ENCODE measurements at places on chromosomes 4 and X. TPM values are rescaled to one million over a fixed set of nuclear protein-coding genes. Genes with fewer than 3 reads are reported as not detected.

DNA sequence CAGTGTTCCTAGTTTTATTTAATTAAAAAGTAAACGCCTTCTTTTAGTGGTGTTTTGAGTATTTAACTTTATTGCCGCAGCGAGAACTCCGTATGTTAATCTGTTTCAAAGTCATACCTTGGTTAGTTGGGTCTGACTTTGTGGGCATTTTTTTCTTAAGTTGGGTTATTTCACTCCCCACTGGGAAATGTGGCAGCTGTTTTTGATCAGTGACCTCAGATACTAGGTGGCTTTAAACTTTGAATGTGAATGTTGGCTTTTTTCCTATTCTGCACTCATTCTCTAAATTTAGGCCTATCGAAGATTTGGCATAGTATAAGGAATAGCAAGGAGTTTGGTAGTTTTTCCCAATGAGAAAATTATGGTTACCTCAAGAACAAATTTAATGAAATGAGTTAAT lies 85.9 kb downstream of the FIP1L1 start:
- no peak for DNase-seq
- H3K36me3 ChIP-seq: peaks cover 26% of the 10 kb centered on the region
- no peak overlapping the region for H3K4me3 ChIP-seq
- no peaks in the 10 kb centered on the region for H3K27me3 ChIP-seq

Gene KLB
- total RNA-seq: not detected

DNA sequence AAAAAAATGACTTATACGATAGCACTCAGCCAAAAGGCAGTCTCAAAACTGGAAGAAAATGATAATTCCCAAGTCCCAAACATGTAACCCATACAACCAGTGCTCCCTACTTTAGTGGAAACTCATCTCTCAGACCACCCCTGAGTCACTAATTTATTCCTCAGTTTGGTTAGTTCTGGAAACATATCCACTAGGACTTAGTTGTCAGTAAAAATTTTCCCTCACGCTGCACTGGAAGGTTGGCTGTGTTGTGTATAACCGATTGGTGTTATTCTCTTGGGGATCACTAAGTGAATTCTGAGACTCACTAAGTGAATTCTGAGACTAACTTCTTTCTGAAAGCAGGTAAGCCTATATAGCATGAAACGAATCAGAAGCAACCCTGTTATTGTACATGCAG lies 48.5 kb upstream of the GAB1 start:
- DNase-seq: no peak
- no peaks in the 10 kb centered on the region for H3K36me3 ChIP-seq
- H3K4me1 ChIP-seq: no peaks in the 10 kb centered on the region
- H3K27ac ChIP-seq: no peak overlapping the region
- no peaks in the 10 kb centered on the region for H3K27me3 ChIP-seq

- H3K4me1 ChIP-seq: peaks cover 12% of the 10 kb centered on the region
- no peak overlapping the region for H3K4me3 ChIP-seq
- DNase-seq: no peak
- H3K27ac ChIP-seq: no peak overlapping the region
- no peaks in the 10 kb centered on the region for H3K36me3 ChIP-seq
Observed at GRCh38 chr4:121212806-121213205, 48.7 kb upstream of the TNIP3 start.

DNA sequence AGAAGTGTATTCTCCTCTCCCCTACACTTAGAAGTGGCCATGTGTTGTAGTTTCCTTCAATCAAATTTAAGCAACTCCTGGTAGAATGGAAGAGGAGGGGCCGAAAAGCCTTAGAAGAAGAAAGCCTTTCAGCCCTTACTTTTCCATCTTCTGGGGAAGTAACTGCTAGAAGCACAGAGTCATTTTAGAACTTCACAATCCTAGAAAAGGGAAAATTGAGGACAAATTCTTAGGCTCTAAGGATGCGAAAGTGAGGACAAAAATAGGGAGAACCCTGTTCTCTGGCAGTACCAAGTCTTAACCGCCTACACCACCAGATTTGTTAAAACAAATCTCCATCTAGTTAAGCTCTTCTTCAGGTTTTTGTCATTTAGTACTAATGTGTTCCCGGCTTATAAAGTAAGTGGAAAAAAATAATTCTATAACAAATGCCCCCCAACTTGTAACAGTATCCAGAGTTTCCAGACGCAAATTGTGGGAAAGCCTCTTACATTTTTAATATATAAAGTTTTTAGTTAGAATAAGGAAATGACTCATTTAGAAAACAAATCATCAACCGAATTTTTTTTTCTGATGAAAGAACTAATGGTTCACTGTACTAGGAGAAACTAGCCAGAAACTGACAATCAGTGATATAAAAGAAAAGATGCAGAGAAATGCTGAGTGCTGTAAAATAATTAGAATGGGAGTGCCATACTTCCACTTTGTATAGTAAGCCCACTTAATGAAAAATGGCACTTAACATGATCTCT lies 76.0 kb downstream of the ARAP2 start:
- no peaks in the 10 kb centered on the region for H3K4me1 ChIP-seq
- no peak for DNase-seq
- peaks cover 9% of the 10 kb centered on the region for H3K36me3 ChIP-seq
- no peak overlapping the region for H3K4me3 ChIP-seq
- H3K27me3 ChIP-seq: no peaks in the 10 kb centered on the region

DNA sequence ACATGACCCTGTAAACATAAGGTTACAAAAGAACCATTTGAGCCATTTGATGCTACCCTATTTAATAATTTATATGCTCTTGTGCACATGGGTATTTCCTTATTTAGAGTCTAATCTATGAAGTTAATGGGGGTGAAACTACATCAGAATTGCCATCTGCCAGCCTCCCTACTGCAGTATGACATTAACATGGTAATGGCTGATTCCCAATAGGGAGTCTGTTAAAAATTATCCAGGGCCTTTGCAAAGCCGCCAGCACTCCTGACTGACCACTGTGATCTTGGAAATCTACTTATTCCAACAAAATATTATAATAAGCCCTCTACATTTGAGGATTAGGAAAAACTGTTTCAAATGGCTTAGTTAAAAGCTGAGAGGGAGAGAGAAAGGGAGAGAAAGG lies 153.7 kb downstream of the CLCN4 start:
- no peak overlapping the region for H3K27ac ChIP-seq
- H3K4me3 ChIP-seq: no peak overlapping the region
- no peaks in the 10 kb centered on the region for H3K4me1 ChIP-seq
- no peak for DNase-seq
- no peaks in the 10 kb centered on the region for H3K36me3 ChIP-seq

DNA sequence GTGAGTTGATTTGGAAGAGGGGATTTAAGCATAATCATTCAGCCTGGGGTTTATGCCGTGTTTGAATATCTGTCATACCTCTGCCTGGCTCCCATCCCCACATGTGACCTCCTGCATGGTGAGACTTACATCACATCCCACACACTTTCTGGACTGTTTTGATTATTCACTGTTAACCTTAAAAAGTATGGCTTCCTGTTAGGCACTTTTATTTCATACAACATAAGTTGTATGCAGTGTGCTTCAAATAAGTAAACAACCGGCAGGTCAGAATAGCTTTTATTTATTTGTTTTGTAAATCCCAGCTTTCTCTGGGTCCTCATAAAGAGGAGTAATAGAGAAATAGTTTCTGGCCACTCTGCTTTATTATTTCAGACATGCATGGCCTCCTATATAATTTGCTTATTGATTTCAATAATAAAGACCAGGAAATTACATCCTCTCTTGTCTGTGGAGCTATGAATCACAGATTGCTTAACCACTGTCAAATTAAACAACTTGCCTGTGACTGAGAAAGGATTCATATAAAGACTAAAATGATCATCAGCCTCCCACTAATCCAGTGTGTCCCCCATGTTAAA lies 376.8 kb upstream of the ZFP42 start:
- H3K27me3 ChIP-seq: no peaks in the 10 kb centered on the region
- no peak for DNase-seq
- no peak overlapping the region for H3K27ac ChIP-seq

GRCh38 chr4:167102475-167102874 lies 131.8 kb downstream of the SPOCK3 start:
- DNase-seq: no peak
- no peak overlapping the region for H3K27ac ChIP-seq

DNA sequence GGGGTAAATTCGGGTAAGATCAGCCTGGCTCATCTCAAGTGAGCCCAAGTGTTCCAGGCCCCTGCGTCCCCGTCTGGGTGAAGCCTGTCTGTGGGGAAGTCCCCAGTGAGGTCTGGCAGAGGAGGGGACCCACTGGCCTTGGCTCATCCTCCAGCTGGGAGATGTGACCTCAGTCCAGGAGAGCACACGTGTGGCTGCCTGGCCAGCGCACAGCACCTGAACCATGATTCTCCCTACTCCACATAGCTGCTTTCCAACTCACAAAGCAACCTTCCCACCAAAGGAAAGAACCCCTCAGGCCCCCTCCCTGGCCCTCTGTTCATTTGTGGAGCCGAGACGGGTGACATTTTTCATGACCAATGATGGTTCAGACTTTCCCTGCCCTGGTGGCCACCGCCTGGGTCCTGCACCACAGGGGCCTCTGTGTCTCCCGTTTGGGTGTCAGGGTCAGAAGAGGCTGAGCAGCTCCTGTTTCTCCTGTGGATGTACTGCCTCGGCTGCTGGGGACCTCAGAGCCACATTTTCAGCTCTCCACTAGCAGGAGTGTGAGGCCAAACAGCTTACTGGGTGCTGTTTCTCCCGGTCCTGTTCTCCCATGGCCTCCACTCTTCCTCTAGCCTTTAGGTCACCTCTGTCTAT lies 111.4 kb downstream of the CPZ start:
- no peak overlapping the region for H3K4me3 ChIP-seq
- no peak for DNase-seq
- H3K27me3 ChIP-seq: no peaks in the 10 kb centered on the region
- H3K4me1 ChIP-seq: no peaks in the 10 kb centered on the region
- no peaks in the 10 kb centered on the region for H3K36me3 ChIP-seq

- DNase-seq: no peak
- no peaks in the 10 kb centered on the region for H3K27me3 ChIP-seq
- H3K4me1 ChIP-seq: no peaks in the 10 kb centered on the region
- no peak overlapping the region for H3K4me3 ChIP-seq
- H3K27ac ChIP-seq: no peak overlapping the region
- H3K36me3 ChIP-seq: no peaks in the 10 kb centered on the region
Observed at GRCh38 chrX:98501426-98501825, 1617.7 kb downstream of the RPA4 start.

GRCh38 chr4:110924761-110925160 lies 301.9 kb upstream of the PITX2 start:
- H3K27ac ChIP-seq: no peak overlapping the region
- H3K27me3 ChIP-seq: no peaks in the 10 kb centered on the region
- H3K36me3 ChIP-seq: no peaks in the 10 kb centered on the region
- H3K4me1 ChIP-seq: no peaks in the 10 kb centered on the region
- H3K4me3 ChIP-seq: no peak overlapping the region
- DNase-seq: no peak

Gene ASB11
- total RNA-seq: not detected

- H3K4me3 ChIP-seq: no peak overlapping the region
- DNase-seq: no peak
- H3K36me3 ChIP-seq: no peaks in the 10 kb centered on the region
- H3K27me3 ChIP-seq: no peaks in the 10 kb centered on the region
- no peak overlapping the region for H3K27ac ChIP-seq
Observed at GRCh38 chrX:152925835-152926234, 28.0 kb downstream of the ZNF185 start.

DNA sequence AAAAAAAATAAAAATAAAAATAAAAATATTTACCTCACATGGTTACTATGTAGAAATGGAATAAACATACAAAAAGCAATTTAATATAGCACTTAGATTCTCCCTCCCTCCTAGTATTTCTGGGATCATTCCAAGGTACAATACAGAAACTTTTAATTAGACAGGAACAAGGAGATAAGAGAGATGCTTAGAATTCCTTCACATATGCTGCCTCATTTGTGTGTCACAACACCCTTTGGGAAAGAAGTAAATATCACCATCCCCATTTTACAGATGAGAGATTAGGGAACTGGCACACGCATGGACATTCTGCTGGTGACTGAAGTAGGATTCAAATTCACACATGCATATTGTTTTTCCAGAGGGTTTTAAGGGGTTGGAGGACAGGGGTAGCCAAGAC lies 164.2 kb downstream of the APBB2 start:
- H3K4me1 ChIP-seq: no peaks in the 10 kb centered on the region
- no peaks in the 10 kb centered on the region for H3K27me3 ChIP-seq
- H3K4me3 ChIP-seq: no peak overlapping the region

DNA sequence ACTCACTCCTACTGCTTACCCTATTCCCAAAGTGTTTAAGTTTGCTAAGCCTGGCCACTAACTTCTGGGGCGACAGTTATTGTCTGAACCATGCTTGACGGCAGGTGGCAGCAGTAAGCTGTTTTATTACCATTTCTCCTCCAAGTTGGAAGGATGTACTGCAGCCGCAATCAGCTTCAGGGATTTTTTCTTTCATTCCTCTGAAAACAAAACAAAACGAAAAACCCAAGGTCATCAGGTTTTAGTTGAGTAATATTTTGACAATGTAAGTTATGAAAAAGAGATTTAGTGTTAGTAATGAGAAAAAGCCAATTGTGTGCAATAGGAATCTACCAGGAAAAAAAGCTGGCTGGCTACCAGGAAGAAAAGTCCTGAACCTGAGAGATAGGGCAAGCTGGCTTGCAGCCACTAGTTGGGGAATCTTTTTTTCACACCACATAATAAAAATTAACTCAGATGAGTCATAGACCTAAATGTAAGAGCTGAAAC lies 13.2 kb upstream of the RAB9B start:
- peak; percentile 14 for DNase-seq
- H3K36me3 ChIP-seq: no peaks in the 10 kb centered on the region
- H3K4me1 ChIP-seq: no peaks in the 10 kb centered on the region
- H3K27me3 ChIP-seq: no peaks in the 10 kb centered on the region
- no peak overlapping the region for H3K27ac ChIP-seq

Gene KCTD8
- total RNA-seq: not detected

Gene FRMPD3
- 0.24 TPM for total RNA-seq

GRCh38 chr4:101753721-101754120 lies 36.8 kb upstream of the BANK1 start:
- no peak overlapping the region for H3K4me3 ChIP-seq
- no peak overlapping the region for H3K27ac ChIP-seq
- no peaks in the 10 kb centered on the region for H3K36me3 ChIP-seq
- no peaks in the 10 kb centered on the region for H3K4me1 ChIP-seq
- DNase-seq: no peak
- H3K27me3 ChIP-seq: no peaks in the 10 kb centered on the region

Gene BMX
- not detected for total RNA-seq

DNA sequence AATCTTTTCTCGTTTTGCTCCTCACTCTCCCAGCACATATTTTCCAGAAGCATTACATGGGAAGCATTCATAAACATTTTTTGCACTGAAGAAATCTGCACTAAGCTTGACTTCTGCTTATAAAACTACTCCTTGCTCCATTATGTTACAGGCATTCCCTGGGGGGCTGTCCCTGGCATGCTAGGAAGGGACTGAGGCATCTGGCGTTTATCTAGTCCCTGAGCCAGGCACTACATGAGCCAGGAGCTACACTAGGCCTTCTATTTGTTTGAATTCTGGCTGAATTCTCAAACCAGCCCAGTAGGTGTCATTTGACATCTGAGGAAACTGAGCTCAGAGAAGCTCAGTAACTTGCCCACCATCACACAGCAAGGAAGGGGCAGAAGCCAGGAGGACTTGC lies 43.3 kb downstream of the NHSL2 start:
- H3K36me3 ChIP-seq: no peaks in the 10 kb centered on the region
- H3K4me1 ChIP-seq: no peaks in the 10 kb centered on the region
- DNase-seq: no peak

- no peaks in the 10 kb centered on the region for H3K4me1 ChIP-seq
- no peaks in the 10 kb centered on the region for H3K27me3 ChIP-seq
- no peak for DNase-seq
- no peaks in the 10 kb centered on the region for H3K36me3 ChIP-seq
Observed at GRCh38 chrX:39896951-39897740, 200.6 kb downstream of the BCOR start.

Gene CT83
- total RNA-seq: not detected
